ENCODE measurements at places on chromosomes 16 and 17. TPM values are rescaled to one million over a fixed set of nuclear protein-coding genes. Genes with fewer than 3 reads are reported as not detected.

Gene GAS2L2
- not detected for total RNA-seq

Gene COPZ2
- 16.3 TPM for total RNA-seq

Gene ZNF750
- not detected for total RNA-seq

Gene ARL5C
- total RNA-seq = not detected

Gene KCNG4
- not detected for total RNA-seq
